ENCODE measurements at places on chromosomes 7 and 10. TPM values are rescaled to one million over a fixed set of nuclear protein-coding genes. Genes with fewer than 3 reads are reported as not detected.

NUDT5 gene
- 89.0 TPM for total RNA-seq

ITPRID1 gene
- total RNA-seq, result 0.91 TPM

GRCh38 chr7:68958571-68958970 is 639.7 kb upstream of the AUTS2 start:
- H3K4me3 ChIP-seq, result no peak overlapping the region
- H3K27me3 ChIP-seq, result no peaks in the 10 kb centered on the region
- H3K27ac ChIP-seq, result no peak overlapping the region
- no peaks in the 10 kb centered on the region for H3K36me3 ChIP-seq
- DNase-seq, result no peak

DNA sequence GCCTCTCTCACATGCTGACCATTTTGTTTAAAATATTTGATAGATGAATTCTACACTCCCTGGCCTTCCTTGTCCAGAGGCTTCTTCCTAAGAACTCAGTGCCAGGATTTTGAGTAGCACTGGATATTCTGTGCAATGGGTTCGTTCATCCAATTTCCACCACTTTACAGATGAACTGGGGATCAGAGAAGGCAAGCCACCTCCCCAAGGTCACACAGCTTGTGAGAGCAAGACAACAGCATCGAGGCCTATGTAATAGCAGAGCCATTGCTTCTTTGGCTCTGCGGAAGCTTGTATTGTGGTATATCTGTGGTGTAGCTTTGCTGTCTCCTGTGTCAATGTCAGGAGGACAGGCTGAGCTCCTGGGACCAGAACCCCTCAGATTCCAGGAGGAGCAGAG is 140.9 kb downstream of the PLPP4 start:
- no peak overlapping the region for H3K27ac ChIP-seq
- no peaks in the 10 kb centered on the region for H3K4me1 ChIP-seq
- DNase-seq, result no peak
- H3K36me3 ChIP-seq, result no peaks in the 10 kb centered on the region

SUN3 gene
- total RNA-seq, result not detected

- H3K27ac ChIP-seq, result no peak overlapping the region
- H3K4me3 ChIP-seq, result no peak overlapping the region
- no peak for DNase-seq
- no peaks in the 10 kb centered on the region for H3K36me3 ChIP-seq
These were observed 952.6 kb downstream of the KCNMA1 start for GRCh38 chr10:76684968-76685367.

- no peak overlapping the region for H3K27ac ChIP-seq
- no peaks in the 10 kb centered on the region for H3K4me1 ChIP-seq
- no peaks in the 10 kb centered on the region for H3K36me3 ChIP-seq
- no peak for DNase-seq
These were observed 20.0 kb upstream of the IFIT2 start for GRCh38 chr10:89281606-89282395.

GRCh38 chr10:52220947-52221346 is 93.1 kb upstream of the DKK1 start:
- H3K27me3 ChIP-seq, result no peaks in the 10 kb centered on the region
- no peak overlapping the region for H3K27ac ChIP-seq

DNA sequence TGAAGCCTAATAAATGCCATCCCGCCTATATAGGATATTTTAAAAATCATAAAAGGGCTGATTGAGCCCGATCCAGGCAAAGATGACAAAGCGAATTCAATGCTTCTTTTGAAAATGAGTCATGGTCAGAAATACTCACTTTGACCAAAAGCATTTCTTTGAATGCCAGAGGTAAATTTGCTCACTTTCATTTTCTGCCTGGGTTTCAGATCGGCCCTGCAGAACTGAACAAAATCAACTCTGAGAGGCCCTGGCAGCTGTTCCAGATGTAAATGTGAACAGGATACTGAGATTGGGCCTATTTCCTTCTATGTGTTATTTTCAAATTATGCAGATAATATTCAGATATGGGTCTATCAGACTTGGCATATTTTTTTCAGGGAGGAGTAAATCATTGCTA is 114.8 kb upstream of the ARID5B start:
- H3K27ac ChIP-seq, result no peak overlapping the region
- no peaks in the 10 kb centered on the region for H3K27me3 ChIP-seq
- H3K36me3 ChIP-seq, result no peaks in the 10 kb centered on the region
